NCI-H82 (cell line): ENCODE measurements at places on chromosomes 7 and 10.

GRCh38 chr10:43082087-43082486 lies 5.2 kb downstream of the RET start:
- DNase-seq = no peak

GRCh38 chr7:42080841-42081586 lies 156.0 kb downstream of the GLI3 start:
- no peak for DNase-seq

DNA sequence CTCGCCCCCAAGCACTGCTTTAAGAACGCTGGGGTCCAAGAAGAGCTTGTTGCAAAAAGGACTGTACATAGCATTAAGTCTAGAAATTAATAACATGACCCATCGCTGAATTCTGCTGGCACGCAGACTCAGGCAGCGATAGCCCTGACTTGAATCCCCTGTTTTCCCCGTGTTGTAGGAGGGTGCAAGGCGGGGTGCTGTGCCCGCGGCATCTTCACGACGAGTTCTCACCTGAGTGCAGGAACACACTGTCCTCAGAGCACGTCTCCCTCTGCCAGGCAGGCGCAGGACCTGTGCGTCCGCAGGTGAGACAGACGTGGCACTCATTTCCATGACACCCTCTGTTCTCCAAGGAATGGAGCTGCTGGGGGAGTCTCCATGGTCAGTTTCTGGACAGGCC lies 243.2 kb downstream of the TCERG1L start:
- DNase-seq = no peak

GRCh38 chr10:2962194-2962593 lies 105.2 kb upstream of the PFKP start:
- no peak for DNase-seq

GRCh38 chr10:119153661-119154060 lies 11.9 kb downstream of the SFXN4 start:
- no peak for DNase-seq

DNA sequence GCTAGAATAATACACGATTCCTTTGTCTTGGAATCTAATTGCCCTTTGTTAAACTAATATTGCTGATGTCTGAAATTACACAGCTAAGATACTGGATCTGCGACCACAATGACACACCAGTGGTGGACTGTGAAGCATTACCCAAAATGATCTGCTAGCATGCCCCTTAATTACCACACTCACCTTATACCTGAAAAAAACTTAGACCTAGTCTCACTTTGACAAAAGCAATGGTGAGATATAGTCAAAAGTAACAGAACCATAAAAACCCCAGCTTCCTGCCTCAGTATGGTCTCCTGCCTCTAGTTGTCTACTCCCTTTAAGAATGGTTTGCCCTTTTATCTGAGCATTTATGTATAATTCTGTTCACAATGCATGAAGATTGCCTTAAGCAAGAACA lies 20.8 kb upstream of the ERVW-1 start:
- DNase-seq = no peak

DNA sequence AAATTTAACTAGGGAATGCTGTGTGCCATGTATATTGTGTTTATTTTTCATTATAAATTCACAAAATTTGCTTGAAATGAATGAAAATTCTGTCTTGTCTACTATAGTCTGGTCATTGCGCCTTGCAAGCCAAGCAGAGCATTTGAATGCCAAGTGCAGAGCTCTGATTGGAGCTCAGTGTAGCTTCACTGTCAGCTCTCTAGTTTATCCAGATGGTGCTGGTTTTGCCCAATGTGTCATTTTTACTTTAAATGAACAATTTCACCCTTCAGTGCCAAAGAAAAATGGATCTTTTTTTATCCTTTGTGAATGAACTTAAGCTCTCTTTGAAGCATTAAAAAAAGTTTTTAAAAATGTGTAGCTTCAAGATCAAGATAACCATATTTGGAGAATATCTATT lies 225.6 kb upstream of the CACNA2D1 start:
- DNase-seq = no peak

- DNase-seq = no peak
Observed at GRCh38 chr7:139264220-139264619, 33.2 kb downstream of the UBN2 start.

DNA sequence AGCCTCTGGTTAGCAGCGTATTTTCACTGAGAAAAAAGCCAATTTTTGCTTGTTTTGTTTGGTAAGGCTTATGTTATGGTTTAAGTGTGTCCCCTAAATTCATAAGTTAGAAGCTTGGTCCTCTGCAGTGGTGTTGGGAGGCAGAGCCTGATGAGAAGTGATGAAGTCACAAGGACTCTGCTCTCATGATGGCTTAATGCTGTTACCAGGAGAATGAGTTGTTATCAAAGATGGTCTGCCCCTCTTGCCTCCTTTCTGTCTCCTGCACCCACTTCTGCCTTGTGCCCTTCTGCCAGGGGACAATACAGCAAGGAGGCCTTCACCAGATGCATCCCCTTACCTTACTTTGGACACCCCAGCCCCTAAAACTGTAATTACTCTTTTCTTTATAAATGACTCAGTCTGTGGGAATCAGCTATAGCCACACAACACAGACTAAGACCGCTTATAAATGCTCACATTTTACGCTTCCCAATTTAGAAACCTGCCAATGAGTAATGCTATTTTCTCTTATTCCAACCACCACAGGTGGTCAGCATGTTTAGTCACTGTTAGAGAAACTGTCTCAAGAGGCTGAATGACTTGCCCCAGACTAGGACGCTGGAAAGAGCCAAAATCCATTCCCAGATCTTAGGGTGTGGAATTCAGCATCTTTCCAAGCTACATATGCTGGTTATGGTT lies 6.1 kb upstream of the PKD1L1 start:
- no peak for DNase-seq

GRCh38 chr7:154677454-154677853 lies 325.5 kb downstream of the PAXIP1 start:
- no peak for DNase-seq
